Daoy (cell line): ENCODE measurements at places on chromosomes 2 and 18.

- no peak for DNase-seq
Measured at GRCh38 chr18:44996261-44996660, 315.6 kb downstream of the SETBP1 start.

GRCh38 chr2:6417050-6417449 is 448.7 kb downstream of the CMPK2 start:
- no peak for DNase-seq

DNA sequence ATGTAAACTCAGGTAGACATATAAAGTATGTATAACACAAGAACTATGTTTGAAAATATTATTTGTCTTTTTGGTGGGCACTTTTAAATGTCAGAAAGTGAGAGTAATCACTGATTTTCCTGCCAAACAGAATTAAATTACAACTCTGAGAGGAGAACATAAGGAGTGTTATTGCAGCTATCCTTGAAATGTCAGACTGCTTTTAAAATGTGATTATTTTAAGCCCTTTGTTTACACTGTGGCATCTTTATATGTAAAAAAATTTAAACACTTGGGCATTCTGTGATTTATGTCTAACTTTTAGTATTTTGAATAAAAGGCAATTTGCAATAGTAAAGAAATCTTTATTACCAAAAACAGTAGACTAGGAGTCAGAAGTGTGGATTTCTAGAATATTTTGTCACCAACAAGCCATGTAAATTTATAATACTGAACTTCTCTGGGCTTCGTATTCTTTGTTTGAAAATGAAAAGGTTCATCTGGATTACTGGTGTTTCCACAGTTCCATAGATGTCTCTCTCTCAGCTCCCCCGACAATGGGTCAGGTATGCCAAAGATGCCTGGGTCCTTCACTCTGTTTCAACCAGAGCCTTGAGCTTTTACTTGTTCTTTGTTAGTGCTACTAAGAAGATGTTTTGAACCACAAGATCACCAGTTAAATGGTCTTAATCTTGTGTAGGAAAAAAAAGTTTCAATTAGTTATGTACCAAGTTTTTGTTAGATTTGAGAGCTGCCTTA is 38.8 kb downstream of the GULP1 start:
- DNase-seq = no peak

GRCh38 chr2:187302116-187302515 is 145.9 kb downstream of the CALCRL start:
- no peak for DNase-seq

DNA sequence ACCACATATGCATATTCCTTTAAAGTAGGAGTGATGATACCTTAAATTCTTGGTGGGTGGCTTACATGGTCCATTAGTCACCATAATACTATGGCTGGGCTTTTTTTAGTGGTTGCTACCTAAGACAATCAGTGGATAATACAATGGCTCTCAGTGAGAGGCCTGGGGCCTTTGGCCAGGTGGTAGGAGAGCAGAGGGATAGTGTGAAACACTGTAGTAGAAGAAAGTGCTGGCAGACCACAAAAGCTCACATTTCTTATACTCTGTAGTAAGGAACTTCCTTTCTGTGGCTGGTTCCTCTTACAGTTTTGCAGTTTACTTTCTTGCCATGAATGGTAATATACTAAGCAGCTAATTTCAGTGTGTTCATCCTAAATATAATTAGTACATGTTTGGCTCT is 583.5 kb downstream of the XIRP2 start:
- no peak for DNase-seq

DNA sequence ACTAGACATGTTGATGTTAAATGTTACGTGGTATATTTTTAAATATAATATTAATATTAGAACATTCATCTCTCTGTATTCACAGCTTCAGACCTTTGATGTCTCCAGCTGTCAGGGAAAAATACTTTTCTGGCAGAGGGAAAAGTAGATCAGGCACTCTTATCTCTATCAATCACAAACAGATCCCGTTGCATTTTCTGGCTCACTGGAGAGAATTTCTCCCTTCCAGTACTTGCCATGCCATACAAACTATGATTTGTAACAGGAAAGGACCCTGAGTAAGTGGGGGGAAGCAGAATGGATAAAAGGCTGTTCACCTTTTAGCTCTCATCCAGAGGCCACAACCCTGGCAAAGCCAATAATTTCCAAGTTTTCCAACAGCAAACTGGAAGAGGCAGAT is 158.0 kb downstream of the TCF4 start:
- no peak for DNase-seq

GRCh38 chr2:75833386-75833785 is 122.7 kb upstream of the GCFC2 start:
- peak; percentile 42 for DNase-seq

GRCh38 chr2:118056165-118056534 is 32.1 kb upstream of the INSIG2 start:
- no peak for DNase-seq

- DNase-seq = no peak
Measured at GRCh38 chr2:233867993-233868532, at the start of gene MSL3B. Gene MSL3B, minus strand, starts transcription at chr2:233868386.

DNA sequence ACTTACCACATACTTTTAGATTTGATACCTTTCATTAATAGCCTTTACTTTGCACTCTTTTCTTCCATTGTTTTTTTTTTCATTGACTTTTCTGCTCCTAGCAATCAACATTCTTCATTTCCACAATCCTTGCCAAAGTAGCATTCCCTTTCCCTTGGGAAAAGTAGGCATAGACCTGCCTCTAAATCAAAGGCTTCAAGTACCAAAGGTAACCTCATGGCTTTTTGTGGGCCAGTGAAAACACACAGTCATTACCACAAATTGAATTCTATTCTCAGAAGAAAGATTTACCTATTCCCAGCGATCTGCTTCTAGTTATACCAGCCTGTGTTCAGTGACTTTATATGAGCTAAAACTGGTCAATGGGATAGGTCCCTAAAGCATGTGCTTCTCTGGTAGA is 109.2 kb downstream of the SOCS6 start:
- peak; percentile 32 for DNase-seq

- DNase-seq = no peak
Measured at GRCh38 chr2:77629539-77629938, 107.4 kb upstream of the LRRTM4 start.

DNA sequence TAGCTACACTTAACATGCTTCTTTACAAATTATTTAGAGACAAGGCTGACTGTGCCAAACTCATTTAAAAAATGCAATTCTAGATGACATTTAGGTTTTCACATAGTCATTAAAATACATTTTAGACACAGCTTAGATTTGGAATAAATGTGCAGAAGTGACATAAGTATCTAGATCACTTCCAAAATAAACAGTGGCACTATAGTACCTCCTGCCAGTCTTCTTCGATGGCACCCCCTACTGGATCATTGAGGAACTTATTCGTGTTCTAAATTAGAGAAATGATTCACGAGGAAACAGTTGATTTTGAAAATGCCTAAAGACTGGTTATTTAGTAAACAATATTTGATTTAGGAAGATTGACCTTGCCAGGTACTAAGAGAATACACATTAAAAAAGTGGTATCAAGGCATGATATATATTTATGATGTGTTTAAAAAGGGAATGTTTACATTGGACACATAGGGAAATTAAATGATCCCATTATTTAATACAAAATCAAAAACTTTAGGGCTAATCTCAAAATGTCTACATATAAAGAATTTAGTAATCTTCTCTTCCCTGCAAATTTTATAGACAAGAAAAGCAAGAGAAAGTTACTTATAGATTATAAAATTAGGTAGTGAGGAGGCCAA is 323.9 kb downstream of the XIRP2 start:
- DNase-seq = peak; percentile 7

DNA sequence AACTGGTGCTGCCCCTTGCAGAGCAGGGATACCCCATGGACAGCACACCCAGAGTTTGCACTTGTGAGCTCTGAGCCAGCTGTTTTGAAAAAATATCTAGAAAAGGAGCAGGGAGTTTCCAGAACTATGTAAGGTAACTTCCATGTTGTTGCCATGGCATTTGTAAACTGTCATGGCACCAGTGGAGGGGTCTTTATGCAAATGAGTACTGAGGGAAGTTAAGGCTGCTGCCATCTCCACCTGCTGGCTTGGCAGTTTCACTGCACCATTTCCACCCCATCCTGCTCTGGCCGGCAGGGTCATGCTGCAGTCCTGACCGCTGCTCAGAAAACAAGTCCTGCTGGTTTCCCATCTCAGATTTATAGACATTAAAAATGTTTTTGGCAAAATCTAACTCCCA is 52.3 kb upstream of the SNTG2 start:
- DNase-seq = no peak

DNA sequence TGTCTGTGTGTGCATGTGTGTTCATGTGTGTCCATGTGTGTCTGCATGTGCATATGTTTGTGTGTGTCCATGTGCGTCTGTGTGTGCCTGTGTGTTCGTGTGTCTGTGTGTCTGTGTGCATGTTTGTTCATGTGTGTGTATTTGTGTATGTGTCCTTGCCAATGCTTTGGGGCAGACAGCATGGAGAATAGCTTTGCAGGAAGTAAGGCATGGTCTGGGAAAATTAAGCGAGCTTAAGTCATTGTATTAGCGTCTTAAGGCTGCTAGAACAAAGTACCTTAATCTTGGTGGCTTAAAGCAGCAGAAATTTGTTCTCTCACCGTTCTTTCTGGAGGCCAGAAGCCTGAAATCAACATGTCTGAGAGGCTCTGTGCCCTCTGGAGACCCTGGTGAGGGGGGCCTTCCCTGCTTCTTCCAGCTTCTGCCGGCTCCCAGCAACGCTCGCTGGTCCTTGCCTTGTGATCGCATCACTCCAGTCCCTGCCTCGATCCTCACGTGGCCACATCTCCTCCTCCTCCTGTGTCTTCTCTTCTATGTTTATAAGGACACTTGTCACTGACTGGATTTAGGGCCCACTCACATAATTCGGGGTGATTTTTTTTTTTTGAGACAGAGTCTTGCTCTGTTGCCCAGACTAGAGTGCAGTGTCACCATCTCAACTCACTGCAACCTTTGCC is 3.8 kb downstream of the NEU2 start:
- no peak for DNase-seq

- DNase-seq = peak; percentile 60
Measured at GRCh38 chr2:25700221-25700660, 26.9 kb upstream of the DTNB start.

DNA sequence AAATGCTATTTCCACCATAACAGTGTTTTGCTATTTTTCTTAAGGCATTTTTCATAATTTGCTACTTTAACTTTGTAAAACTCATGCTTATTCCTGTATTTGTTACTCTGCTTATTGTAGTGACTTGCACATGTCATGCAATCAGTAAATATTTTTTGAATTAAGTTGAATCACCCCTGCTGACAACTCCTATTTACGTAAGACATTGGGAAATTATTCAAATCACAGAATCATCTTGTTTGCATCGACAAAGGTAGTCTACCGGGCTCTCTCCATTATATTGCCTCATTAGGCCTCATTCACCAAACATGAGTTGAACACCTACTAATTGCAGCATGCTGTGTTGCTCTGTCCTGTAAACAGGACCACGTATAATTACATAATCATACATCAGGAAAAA is 478.5 kb upstream of the ZEB2 start:
- no peak for DNase-seq
